Activated CD8-positive, alpha-beta memory T cell treated with anti-CD3 and anti-CD28 coated beads for 1 hour (primary cell): ENCODE measurements at places on chromosomes 7 and 10.

DNA sequence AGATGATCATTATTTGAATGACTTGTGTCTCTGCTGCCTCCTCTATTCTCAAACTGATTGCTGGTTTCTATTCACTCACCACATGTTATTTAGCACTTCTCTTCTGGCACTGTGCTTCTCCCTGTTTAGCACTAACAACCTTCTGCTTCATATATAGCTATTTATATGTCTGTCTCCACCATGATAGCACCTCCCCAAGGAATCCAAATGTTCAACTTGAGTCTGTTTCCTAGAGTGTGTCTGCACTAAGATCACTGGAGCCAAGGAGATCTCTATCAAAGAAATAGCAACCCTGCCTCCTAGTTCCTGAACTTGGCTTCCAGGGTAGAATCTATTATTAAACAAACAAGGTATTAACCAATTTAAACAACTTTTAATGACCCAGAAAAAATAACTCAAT, 104.5 kb downstream of the CYP26A1 start:
- no peak for DNase-seq

GRCh38 chr7:141872931-141873330, 31.6 kb upstream of the PRSS37 start:
- no peak for DNase-seq

- no peak for DNase-seq
These were observed 16.2 kb downstream of the PNLIPRP2 start for GRCh38 chr10:116636976-116637375.

- no peak for DNase-seq
These were observed 5.2 kb downstream of the PDLIM1 start for GRCh38 chr10:95285556-95285955.

DNA sequence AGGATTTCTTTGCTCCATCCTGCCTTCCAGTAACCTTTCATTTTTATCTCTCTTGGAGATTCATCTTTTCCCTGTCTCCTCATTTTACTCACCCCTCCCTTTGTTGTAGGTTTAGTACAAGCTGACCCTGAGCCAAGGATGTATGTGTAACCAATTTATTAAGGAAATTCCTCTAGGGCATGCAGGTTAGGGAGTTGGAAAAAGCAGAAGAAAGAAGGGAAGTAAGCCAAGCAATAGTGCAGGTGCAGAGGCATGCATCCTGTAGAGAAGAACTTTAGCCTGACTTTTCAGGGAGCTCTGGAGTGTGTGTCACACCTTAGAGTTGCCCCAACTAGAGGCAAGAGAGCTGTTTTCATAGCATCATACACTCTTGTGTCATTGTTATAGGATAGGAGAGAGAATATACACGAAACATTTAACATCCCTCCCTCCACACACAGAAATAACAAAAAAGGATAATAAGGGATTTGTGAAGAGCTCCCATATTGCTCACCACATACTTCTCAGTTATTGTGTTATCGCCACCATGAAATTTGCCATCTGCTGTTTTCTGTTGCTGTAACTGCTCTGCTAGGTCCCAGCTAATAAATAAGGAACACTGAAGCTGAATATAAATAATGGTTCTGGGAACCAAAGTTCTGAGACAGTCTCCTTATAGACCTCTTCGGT, 21.8 kb upstream of the SEMA3C start:
- no peak for DNase-seq

DNA sequence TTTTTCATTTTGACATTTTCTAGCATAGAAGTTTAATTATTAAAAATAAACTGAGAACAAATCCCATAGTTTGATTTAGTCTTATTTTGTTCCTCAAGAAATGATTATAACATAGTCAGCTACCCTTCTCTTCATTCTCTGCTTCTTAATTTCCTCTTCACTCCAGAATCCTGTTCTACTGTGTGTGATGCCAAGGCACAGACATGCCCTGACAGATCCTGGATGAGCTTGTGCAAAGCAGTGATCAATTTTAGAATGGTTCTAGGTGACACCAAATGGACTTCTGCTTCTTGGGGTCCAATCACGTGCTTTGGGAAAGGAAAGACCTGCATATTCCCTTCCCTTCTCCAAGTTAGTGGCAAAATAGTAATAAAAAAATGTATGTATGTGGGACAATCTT, 665.6 kb downstream of the MAGI2 start:
- DNase-seq: no peak

DNA sequence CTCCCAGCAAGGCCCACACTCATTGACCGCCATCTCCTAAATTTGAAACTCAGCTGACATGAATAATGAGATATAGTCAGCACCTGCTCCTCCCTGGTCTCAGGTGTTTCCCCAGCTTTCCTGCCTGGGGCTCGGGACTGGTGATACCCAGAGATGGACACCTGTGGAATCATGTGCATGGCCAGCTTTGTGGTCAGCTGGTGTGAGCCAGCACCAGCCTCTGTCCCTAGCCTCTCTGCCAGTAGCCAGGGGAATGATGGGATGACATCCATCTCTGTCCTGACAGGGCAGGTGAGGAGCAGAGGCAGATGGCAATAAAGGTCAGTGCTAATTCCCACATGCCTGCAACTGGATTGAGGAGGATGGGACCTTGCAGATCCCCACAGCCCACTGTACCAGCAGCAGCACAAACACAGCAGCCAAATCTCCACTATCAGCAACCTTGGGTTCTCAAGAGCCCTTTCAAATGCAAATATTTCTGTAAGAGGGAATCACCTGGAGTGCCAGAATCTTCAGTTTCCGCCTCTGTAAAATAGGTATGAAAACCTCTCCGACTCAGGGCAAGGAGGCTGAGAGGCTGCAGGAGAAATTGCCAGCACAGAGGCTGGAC, 329.2 kb upstream of the ZMIZ1 start:
- no peak for DNase-seq

DNA sequence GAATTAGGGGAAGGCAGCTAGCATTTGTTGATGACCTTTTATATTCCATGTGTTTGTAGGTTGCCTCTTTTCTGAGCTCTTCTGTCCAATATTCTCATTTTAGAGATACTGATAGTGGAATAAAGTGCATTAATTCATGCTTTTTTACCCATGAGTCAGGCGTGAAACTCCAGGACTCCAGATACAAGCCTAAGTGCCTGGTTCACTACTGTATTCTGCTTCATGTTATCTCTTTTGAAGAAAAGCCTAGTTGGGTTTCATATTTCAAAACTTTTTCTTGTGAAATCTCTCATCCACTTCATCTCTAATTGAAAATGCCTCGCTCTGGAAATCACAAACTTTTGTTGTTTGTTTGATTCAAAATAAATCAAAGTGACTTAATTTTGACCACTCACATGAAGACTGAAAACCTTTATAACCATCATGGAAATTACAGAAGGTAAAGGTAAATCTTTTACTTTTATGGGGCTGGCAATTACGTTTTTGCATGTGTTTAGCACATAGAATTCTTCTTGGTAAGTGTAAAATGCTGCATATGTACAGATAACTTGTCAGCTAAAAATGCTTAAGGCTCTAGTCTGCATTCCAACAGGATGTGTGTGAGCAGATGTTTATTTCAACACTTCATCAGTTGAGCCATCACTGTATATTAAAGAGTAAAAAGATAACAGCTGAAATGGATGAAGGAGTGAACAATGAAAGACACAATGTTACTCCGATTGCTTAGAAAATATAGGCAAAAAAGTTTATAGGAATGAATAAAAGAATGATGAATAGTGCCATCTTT, 961.8 kb upstream of the CELF2 start:
- no peak for DNase-seq
